ENCODE measurements at places on chromosomes 7 and 10.

DNA sequence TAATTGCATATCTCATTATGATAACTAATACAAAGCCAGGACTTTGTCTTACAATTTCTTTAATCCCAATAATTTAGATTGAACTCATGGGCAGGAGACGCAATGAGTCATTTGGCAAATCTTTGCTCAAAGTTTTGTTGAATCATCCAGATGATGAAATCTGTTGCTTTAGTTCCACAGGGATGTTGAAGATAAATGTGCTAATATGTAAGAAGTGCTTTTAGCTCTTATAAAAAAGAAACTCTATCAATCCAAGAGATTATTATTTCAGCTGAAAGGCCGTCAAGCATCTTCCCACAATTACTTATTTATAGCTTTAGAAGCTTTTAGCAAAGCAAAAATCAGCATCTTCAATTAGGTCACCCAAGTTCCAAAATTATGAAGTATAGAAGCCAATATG lies 36.8 kb upstream of the ANK3 start:
- ATAC-seq: peak; percentile 45

DNA sequence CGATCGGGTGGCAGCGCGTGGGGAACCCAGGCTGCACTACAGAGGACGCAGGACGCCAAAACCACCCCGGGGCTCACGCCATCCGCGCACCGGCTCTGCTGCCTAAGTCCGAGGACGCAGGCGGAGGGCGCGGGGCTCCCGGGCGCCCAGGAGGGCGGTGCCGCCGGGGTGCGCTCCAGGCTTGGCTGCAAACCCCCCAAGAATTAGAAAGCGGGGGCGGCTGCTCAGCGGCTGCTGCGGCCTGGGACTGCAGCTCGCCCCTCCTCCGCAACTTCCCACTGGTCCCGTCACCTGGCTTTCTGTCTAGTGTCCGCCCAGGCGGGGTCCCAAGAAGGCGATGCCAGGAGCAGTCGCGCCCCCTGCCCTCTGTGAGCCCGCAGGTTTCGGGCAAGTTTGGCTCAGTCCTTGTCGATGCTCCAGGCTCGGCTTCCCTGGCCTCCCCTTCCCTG lies 1.7 kb upstream of the POU6F2 start:
- peak; percentile 19 for ATAC-seq

- ATAC-seq: no peak
Measured at GRCh38 chr7:31091924-31092434, 39.9 kb downstream of the ADCYAP1R1 start.

DNA sequence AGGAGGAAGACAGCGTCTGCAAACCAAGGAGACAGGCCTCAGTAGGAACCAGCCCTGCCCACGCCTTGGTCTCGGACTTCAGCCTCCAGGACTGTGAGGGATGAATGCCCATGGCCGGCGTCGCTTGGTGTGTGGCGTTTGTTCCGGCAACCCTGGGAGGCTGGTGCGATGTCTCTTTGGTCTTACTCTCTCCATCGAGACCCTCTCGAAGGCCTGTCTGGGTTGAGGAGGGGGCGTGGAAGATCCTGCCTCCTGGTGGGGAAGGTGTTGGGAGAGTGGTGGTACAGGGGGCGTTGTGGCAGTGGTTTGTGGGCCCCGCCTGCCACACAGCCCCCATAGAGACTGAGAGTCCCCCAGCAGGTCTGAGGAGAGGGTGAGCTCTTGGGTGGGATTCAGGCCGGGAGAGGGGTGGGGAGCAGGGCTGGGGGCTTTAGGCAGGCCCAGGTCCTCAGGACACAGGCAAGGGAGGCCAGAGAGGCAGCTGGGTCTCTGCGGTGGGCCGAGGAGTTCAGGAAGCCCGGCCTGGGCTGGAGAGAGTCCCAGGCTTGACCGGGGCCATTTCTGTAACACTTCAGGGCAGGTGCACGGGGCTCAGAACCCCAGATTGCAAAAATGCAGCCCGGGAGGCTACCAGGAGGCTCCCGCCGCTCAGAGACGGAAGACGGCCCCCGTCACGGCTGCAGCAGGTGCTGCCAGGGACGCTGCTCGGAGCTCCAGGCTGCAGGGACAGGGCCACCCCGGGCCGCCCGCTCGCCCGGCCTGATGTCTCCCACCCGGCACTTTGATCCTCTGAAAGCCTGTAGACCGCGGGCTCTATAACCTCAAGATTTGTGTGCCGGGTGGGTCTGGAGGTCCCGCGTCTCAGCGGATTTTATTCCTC lies 33.8 kb upstream of the PSMG3 start:
- ATAC-seq: no peak

DNA sequence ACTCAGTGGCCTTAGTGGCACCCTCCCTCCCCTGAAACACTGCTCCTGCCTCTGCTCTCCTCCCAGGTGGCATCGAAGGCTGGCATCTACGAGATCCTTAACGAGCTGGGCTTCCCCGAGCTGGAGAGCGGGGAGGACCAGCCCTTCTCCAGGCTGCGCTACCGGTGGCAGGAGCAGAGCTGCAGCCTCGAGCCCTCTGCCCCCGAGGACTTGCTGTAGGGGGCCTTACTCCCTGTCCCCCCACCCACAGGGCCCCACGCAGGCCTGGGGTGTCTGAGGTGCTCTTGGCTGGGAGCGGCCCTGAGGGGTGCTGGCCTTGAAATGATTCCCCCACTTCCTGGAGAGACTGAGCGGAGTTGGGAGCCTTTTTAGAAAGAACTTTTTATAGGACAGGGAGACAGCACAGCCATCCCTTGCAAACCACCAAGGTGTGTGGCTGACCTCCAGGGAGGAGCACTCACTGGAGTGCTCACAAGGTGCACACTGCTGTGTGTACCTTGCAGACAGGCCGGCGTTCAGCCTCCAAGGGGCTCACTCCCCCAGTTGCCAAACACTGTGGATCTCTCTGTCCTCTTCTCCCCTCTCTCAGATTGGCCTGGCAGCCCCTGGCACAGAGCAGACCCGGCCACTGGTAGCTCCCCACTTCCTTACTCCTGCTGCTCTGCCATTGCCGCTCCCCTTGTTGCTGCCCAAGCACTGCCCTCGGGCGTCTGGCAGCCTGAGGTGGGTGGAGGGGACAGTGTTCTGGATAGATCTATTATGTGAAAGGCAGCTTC lies 35.8 kb downstream of the PRF1 start:
- ATAC-seq: no peak

DNA sequence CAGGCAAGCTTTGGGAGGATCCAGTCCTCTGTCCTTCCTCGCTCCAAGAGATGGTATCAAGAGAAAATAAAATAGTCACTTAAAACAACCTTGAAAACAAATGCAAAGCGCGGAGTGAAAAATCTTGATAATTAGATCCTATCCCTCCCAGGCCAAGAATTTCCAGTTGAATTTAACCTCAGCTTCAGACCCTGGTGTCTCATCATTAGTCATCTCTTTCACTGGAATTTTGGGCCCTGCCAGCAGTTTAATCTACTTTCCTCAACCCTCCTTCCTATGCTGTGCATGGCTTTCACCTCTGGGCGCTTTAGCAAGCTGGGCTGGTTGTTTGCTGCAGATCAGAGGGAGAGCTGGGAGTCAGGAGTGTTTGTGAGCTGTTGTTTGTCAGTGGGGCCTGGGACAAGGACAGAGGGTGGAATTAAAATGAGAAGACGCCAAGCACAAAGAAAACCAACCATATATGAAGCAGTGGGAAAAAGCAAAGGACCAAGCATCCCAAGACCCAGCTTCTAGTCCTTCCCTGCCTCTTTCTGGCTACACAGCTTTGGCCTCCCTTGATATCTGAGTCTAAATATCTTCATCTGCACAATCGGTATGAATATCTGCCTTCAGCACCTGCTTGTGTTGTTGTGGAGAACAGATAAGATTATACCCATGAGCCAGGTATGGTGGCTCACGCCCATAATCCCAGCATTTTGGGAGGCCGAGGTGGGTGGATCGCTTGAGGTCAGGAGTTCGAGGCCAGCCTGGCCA lies 13.5 kb downstream of the MYOF start:
- peak; percentile 71 for ATAC-seq

GRCh38 chr7:14698239-14698638 lies 204.3 kb downstream of the DGKB start:
- peak; percentile 84 for ATAC-seq

DNA sequence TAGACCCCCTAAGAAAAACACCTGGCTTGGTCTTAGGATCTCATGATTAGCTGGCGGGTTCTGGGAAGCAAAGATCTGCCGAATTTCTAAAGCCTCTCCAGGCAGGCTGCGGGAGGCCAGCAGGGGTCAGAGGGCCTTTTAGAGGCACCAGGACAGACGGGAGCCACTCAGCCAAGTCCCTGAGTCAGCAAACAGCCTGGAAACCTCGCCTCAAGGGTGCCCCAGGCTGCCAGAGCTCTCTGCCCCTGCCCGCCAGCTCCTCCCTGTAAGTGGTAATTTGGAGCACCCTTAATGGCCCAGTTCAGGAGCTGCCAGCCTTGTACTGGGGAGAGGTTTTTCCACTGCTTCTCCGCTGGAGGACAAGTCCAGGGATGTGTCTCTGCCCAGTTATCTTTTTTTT lies 88.7 kb downstream of the HIP1 start:
- peak; percentile 41 for ATAC-seq

DNA sequence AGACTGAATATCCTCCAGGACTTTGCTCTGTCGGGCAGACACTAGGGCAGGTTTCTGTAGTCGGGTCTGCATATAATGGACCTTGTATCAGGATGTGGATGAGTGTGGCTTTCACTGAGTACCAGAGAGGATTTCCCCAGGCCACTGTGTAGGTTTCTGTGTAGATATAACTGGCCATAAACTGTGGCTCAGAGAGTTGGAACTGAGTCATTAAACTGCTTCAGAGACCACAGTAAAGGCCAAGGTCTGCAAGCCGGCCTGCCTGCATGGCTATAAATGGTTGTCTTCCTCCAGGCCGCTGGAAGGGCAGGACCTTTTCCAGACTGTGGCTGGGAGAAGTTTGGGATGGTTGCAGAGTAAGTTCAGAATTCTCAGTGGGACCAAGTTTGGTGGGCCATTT lies 16.9 kb downstream of the ZNF92 start:
- no peak for ATAC-seq

GRCh38 chr10:6278519-6279120 lies 75.9 kb downstream of the PFKFB3 start:
- ATAC-seq: no peak

GRCh38 chr7:75849573-75849972 lies 29.3 kb upstream of the RHBDD2 start:
- no peak for ATAC-seq

- ATAC-seq: no peak
Measured at GRCh38 chr7:100212631-100213286, 7.0 kb upstream of the PVRIG start.

- peak; percentile 28 for ATAC-seq
Measured at GRCh38 chr10:24132741-24133140, 76.2 kb upstream of the KIAA1217 start.

GRCh38 chr7:55594414-55594813 lies 22.1 kb upstream of the VOPP1 start:
- no peak for ATAC-seq

DNA sequence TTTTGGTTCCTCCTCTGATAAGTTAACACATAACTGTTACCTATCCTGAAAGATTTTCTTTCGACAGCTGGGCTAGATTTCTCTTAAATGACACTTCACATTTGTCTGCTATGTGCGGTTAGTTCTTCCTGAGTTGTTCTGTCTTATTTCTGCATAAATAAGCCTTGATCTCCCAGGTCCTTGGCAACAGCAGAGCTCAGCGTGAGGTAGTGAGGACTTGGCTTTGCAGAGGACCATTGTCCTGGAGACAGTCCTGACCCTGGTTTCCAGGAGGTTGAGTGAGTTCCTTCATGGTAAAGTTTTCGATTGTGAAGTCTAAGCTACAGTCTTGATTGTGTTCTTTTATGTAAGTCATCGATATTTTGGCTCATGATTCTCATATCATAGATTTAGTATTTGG lies 23.7 kb downstream of the SND1 start:
- no peak for ATAC-seq

GRCh38 chr10:89929282-89930026 lies 228.1 kb downstream of the KIF20B start:
- no peak for ATAC-seq

- no peak for ATAC-seq
Measured at GRCh38 chr7:15279640-15280039, 282.2 kb downstream of the AGMO start.

All from SK-N-SH treated with all-trans-retinoic acid at 6 μM for 48 hours (cell line).